Activated CD8-positive, alpha-beta memory T cell treated with anti-CD3 and anti-CD28 coated beads for 24 hours (primary cell): ENCODE measurements at places on chromosomes 1 and 21.

- no peak for DNase-seq
These were observed 12.4 kb downstream of the PRPF38A start for GRCh38 chr1:52416811-52417210.

DNA sequence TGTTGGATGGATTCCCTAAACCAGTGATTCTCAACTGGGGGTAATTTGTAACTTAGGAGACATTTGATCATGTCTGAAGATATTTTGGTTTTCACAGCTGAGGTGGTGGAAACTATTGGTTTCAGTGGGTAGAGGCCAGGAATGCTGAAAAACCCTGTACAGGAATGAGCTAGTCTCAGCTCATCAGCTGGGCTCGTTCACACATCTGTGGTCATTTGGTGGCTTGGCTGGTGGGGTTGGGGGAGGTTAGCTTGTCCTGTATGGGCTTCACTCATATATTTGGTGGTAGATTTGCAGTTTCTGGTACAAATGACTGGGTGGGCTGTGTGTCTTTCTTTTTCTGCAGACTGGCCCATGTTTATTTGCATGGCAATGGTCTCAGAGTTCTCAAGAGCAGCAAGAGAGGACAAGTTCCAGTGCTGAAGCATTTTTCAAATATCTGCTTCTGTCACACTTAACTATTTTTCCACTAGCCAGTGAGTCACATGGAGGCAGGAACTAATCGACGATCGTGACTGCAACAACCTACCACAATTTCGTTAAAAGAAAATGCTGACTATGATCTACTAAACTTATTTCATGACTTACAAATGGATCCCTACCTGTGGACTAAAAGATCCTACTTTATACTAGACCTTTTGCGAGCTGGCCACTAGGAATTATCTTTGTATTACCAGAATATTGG is 321.7 kb upstream of the PLXNA2 start:
- no peak for DNase-seq

- no peak for DNase-seq
These were observed 7.8 kb downstream of the CELSR2 start for GRCh38 chr1:109256971-109257681.

DNA sequence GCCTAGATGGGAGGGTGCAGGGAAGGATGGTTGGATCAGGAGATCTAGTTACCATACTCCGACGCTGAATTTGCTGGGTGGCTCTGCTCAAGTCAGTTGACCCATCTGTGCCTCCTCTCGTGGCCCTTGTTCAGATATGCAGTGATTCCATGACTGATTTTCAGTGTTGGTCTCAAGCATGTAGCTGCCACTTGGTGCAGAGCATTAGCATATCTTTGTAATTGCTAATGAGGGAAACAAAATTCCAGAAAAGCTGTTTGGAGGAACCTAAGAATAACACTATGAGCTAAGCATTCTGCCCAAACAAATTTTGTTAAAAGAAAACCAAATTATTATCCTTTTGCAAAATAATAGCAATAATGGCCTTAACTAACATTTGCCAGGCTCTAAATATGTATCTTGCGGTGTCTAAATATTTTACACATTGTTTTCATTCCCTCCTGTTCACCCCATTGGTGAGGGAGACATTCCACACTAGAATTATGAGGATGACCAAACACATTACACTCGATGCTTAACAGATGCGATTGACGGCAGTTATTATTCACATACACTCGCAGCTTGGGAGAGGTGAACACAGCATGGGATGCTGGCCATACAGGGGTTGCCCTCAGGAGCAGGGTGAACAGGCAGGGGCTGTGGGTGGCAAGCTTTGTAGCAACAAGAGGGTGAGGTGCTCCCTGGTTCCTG is 69.1 kb downstream of the KCNJ15 start:
- no peak for DNase-seq

DNA sequence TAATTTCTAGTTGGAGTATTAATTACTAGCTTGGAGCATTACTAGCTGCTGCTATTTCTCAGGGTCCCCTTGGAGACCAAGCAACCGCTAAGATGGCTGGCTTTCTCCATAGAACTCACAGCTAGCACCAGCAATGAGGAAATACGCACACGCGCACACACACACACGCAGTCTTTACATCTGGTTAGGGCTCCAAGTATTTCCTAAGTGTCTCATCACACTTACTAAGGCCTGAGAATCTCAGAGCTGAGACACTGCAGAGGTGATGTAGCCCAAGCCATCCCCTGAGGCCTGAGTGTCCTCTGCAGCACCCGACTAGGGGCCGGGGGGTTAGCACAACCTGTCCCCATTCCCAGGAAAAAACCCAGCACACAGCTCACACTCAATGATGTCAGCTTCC is 42.5 kb downstream of the ITPKB start:
- DNase-seq, result no peak
